Left lobe of liver (tissue), 2 donors: ENCODE measurements at places on chromosomes 4 and X. TPM values are rescaled to one million over a fixed set of nuclear protein-coding genes. Genes with fewer than 3 reads are reported as not detected.
A peak's percentile ranks its signal among the peaks of the same experiment; 100 is the strongest.

NXF2 gene
- not detected for total RNA-seq

DTHD1 gene
- total RNA-seq, result 0.05 TPM

FGFR3 gene
- total RNA-seq, result 48.5 TPM

GRCh38 chrX:38111196-38111595, 104.8 kb downstream of the SYTL5 start:
- no peak for DNase-seq

DNA sequence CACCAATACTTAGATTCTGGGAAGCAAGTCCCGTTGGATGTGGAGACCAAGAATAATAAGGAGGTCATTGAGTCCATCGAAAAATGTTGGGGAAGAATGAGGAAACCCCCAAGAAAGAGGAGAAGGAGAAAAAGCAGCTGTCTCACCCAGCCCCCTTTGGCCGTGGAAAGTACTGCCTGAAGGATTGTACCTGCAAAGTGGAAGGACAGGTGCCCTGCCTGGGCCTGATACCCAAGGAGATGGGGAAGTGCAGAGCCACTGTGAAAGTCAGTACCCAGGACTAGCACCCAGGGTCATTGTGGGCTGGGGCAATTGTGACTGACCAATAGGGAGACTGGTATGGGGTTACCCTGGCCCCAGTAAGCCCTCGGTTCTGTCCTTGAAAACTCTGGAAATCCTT, 13.8 kb upstream of the CFAP299 start:
- no peak for DNase-seq

DNA sequence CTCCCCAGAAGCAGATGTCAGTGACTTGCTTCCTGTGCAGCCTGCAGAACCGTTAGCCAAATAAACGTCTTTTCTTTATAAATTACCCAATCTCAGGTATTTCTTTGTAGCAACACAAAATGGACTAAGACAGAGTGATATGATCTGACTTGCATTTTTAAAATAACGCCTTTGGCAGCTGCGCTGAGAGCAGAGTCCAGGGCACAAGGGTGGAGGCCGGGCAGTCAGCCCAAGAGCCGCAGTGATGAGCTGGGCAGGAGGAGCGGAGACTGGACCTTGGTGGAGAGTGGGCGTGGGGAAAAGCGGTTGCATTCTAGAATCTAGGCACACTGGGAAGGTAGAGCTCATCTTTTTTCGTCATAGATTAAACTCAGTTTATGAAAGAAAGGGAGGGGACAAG, 56.5 kb upstream of the ACSL1 start:
- DNase-seq, result peak; percentile 86
